Putamen (tissue), 1 donor: ENCODE measurements at places on chromosomes 3 and 15.

DNA sequence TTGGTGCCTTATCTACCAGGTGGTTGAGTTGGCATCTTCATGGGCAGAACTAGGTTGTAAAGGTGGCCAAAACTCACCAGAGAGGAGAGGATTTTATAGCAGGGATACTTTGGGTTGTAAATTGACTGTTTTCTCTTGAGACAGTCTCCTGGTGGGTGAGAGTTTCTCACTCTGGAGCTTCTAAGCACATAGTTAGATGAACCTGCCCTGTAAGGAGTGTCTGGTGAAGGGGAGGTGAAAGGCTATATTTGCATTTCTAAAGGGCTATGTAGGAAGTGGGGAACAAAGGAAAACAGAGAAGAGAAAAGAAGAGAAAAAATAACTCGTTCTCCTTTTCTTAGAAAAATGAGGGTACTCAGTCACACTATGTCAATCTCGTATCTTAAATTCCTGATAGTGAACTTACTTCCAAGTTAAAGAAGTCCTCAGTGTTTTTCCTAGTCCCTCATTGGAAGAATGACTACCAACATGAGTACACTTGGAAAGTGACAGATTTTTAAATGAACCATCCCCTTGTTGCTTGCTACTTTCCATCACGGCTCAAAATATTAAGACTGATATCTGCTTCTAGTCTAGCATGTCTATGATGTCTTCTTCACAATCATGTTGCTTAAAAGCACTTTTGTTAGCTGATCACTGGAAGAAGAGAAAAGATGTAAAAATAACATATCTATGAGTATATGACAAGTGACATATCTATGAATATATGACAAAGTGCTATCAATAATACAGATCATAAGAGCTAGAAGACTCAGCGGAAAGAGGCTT, 113.8 kb upstream of the P2RY1 start:
- no peak for DNase-seq

DNA sequence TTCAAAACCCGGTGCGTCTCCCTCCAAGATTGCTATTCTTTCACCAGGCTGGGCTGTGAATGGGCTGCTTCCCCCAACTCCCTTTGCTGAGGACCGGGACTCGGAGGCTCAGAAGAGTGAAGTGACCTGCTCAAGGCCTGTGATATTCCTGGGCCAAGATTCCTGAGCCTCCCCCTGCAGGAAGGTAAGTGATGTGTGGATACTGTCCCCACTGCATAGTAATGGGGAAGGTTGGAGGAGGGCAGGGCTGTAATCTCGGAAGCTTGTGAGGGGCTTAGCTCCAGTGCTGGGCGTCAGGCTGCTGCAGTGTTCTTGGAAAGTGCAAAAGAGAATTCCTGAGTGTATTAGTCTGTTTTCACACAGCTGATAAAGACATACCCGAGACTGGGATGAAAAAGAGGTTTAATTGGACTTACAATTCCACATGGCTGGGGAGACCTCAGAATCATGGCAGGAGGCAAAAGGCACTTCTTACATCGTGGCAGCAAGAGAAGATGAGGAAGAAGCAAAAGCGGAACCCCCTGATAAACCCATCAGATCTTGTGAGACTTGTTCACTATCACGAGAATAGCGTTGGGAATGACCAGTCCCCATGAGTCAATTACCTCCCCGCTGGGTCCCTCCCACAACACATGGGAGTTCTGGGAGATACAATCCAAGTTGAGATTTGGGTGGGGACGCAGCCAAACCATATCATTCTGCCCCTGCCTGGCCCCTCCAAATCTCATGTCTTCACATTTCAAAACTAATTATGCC, 67.6 kb downstream of the EFCAB12 start:
- no peak for DNase-seq

GRCh38 chr3:186427627-186428281, 65.7 kb upstream of the DGKG start:
- no peak for DNase-seq

DNA sequence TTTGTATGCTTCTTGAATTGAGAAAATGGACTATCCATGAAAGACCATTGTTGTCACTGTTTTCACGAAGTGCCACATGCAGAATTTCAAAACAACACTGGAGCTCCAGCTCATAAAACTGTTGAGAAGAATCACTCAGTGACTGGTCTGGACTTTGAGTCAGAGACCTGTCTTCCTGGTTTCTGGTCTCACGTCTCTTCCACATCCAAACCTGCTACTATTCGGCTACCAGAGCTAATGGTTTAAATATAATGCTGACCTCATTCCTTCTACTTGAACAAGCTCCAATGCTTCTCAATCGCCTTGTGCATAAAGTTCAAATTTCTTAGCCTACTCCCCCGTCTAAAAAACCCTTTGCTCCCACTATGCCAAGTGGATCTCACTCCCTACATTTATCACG, 227.9 kb upstream of the NR2F2 start:
- DNase-seq, result no peak

GRCh38 chr15:84914909-84915605, 30.6 kb downstream of the SLC28A1 start:
- no peak for DNase-seq
